Activated CD8-positive, alpha-beta T cell treated with anti-CD3 and anti-CD28 coated beads, Interleukin-2, amount 10 ng/mL, durations not matched to agents 7 days and 5 days (primary cell): ENCODE measurements at places on chromosomes 11 and 22.

DNA sequence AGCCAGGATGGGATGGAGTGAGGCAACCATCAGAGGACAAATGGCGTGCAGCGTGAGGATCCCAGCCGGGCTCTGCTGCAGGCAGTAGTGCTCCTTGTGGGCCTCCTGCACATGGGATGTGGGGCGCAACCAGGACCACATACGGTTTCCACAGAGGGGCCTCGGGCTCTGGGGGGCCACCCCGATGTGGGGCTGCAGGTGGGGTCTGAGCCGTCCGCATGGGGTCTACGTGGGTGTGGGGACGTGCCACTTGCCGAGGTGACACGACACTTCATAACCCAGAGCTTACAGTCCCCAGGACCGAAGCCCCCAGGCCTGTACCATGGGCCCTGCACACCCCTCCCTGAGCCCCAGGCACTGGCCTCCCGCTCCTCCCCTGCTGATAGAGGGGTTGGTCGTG lies 10.8 kb downstream of the TTLL8 start:
- no peaks in the 10 kb centered on the region for H3K36me3 ChIP-seq
- peaks cover 19% of the 10 kb centered on the region for H3K27me3 ChIP-seq

GRCh38 chr11:119000906-119001305 lies 3.0 kb downstream of the CENATAC start:
- H3K4me1 ChIP-seq, result peaks cover 41% of the 10 kb centered on the region
- no peak for DNase-seq
- H3K36me3 ChIP-seq, result peaks cover 62% of the 10 kb centered on the region
- no peak overlapping the region for H3K27ac ChIP-seq
- no peaks in the 10 kb centered on the region for H3K27me3 ChIP-seq

- no peak for DNase-seq
- H3K27ac ChIP-seq, result no peak overlapping the region
- no peak overlapping the region for H3K4me3 ChIP-seq
Measured at GRCh38 chr11:61639816-61640443, 40.3 kb upstream of the DAGLA start.

DNA sequence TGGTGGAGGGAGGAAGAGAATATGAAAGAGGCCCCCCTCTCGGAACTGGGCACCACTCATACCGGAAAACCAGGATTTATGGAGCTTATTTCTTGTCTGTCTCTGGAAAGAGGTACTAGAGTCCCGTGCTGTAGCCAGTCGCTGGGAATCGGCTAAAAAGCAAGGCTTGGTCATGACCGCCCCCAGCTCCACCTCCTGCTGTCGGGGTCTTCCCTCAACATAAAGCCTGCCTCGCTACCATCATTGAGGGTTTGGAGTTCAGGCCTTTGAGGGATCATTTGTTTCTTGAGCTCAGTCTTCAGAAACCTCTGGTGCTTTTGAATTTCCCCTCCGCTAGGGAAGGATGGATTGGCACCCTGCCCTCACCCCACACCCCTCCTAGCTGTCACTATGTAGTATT lies 97.1 kb downstream of the TSPAN18 start:
- H3K27me3 ChIP-seq, result no peaks in the 10 kb centered on the region
- H3K27ac ChIP-seq, result no peak overlapping the region
- H3K4me3 ChIP-seq, result no peak overlapping the region
- no peaks in the 10 kb centered on the region for H3K4me1 ChIP-seq
- no peak for DNase-seq
- no peaks in the 10 kb centered on the region for H3K36me3 ChIP-seq

- DNase-seq, result no peak
- H3K4me1 ChIP-seq, result peaks cover 57% of the 10 kb centered on the region
- H3K4me3 ChIP-seq, result no peak overlapping the region
- no peaks in the 10 kb centered on the region for H3K36me3 ChIP-seq
- H3K27me3 ChIP-seq, result no peaks in the 10 kb centered on the region
Measured at GRCh38 chr11:65491614-65492386, 7.0 kb upstream of the MALAT1 start.
